ENCODE measurements at places on chromosomes 4 and X. TPM values are rescaled to one million over a fixed set of nuclear protein-coding genes. Genes with fewer than 3 reads are reported as not detected.

- DNase-seq: no peak
These were observed 143.9 kb downstream of the SHOX start for GRCh38 chrX:774536-774935.

DNA sequence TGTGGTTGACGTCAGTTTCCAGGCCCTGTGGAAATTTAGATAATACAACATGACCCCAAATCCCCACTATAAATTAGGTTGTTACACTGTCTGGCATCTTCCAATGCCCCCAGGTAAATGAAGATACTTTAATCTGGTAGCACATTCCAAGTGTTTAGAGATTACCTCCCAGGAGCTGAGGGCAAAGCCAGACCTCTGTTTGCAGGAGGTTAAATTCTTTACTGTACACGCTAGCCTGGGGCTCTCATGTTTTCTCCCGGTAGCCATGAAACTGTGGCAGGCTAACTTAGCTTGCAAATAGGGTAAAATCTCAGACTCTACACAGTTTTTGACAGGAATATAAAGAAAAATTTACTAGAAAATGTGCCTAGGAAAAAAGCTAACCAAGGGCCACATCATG is 450.0 kb downstream of the PDGFC start:
- no peak for DNase-seq

Gene NHS
- total RNA-seq: not detected

DNA sequence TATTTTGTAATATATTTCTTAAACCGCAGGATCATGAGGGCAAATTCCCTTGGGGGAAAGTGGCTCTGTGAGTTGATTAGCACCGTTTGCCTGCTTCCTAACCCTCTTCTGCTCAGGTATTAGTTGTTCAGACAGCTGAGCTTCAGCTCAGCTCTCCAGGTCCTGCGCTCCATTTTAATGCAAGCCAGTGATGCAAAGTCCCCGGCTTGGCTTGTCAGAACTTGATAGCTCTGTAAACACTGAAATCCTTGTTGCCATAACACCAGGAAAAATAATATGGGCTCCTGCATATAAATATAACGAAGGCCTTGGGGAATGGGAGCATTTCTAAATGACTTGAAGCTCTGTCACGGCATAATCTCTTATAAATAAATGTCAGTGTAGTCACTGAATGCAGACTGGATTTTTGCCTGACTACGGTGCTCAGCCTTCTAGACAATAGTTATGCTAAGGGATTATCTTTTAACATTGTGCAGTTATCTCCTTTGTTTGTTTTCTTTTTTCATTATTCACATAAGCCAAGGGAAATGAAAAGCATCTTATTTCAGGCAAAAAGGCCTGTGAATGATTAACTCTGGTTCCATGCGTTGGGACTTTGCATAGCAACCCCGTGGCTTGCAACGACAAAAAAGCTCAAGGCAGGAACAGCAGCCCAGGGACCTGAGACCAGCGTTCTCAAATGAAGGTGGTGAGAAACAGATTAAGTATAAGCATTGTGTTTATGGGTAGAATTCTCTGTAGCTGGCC is 253.2 kb downstream of the SPRY1 start:
- DNase-seq: no peak

Gene RHOXF1
- not detected for total RNA-seq

Gene ADH1A
- total RNA-seq: not detected

Gene CNKSR2
- not detected for total RNA-seq

DNA sequence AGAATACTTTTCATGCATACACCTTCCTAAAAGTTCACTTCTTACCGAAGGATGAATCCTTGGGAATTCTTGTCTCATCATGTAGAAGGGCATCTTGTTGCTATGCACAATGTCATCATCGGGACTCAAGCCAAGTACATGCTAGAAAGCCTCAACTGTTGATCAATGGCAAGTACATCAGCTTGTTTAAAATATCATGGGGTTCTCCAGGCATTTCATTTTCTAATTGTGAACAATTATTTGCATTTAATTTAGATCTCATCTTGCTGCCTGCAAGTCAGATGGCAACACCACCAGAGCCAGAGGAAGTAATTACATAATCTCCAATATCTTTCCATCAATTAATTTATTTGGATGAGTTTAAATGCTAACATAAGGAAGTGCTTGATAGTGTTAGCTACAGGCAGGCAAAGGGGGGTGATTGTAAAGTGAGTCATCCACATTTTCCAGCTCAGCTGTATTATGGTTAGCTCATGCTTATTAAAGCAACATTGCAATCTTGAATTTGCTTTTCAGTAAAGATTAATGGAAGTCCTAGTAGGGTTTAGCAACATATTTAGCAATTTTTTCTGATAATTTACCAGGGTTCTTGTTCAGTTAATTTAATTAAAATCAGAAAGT is 356.5 kb downstream of the CBLL2 start:
- DNase-seq: no peak

- DNase-seq: no peak
These were observed 123.6 kb downstream of the RELL1 start for GRCh38 chr4:37562592-37562991.

DNA sequence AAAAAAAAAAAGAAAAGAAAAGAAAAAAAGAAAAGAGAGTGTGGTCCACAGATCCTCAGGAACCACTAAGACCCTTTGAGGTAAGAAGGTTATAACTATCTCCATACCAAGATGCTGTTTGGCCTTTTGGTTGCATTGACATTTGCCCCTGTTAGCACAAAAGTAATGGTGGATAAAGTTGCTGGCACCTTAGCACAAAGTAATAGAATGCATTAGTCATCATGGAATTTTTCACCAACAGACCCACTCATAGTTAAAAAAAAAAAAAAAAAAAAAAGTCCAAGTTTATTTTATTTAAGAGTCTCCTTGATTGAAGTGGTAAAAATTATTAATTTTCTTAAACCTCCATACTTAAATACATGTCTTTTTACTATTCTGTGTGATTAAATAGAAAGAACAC is 78.4 kb upstream of the RBPJ start:
- no peak for DNase-seq

Gene GLRB
- total RNA-seq: not detected

- DNase-seq: no peak
These were observed 16.5 kb upstream of the STOX2 start for GRCh38 chr4:183888564-183888963.

DNA sequence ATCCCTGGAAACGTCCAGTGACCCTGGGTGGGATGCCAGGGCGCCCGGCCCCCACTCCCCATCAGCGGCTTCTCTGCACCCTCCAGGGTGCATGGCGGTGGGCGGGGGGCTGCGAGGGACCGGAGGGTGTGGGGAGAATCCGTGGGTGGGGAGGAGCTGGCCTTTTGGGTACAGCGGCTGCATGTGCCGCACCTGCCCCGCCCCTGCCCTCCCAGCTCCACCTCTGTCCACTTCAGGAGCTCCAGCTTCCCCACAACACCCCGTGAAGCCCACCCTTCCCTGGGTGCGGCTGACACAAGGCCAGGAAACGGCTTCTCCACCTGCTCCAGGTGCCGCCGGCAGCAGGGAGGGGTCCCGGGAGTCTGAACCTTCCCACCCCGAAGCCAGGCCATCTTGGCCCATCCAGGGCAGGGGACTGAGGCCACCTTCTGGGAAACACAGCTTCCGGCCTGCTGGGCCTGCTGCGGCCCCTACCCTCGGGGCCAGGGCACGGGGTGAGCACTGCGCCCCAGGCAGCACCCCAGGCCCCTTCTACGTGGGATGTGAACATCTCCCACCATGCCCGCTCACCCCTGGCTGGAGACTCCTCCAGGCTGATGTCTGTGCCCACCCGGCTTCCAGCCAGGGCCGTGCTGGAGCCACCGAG is 34.6 kb downstream of the CPLX1 start:
- DNase-seq: no peak

DNA sequence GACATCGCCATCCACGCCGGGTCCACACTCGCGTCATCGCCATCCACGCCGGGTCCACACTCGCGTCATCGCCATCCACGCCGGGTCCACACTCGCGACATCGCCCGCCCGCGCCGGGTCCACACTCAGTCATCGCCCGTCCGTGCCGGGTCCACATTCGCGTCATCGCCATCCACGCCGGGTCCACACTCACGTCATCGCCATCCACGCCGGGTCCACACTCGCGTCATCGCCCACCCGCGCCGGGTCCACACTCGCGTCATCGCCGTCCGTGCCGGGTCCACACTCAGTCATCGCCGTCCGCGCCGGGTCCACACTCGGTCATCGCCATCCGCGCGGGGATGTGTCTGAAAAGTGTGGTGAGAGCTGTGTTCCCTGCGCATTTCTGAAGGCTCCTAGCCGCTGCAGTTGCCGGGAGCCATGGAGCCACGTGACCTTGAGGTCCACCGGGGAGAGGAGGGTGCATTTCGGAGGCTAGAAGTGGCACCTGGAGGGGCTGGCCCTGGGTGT is 17.3 kb downstream of the PCGF3 start:
- DNase-seq: no peak

Gene CT45A10
- not detected for total RNA-seq

- DNase-seq: no peak
These were observed 250.4 kb downstream of the ADAMTS3 start for GRCh38 chr4:72318421-72319170.

Gene SCRG1
- total RNA-seq: not detected

Data from GM12878 (cell line).